Stimulated activated CD8-positive, alpha-beta memory T cell treated with anti-CD3 and anti-CD28 coated beads, Interleukin-15, amount 100 ng/mL, for 24 hours (primary cell): ENCODE measurements at places on chromosomes 3 and 15.

GRCh38 chr3:141860766-141861513, 15.5 kb upstream of the ATP1B3 start:
- no peak for DNase-seq

DNA sequence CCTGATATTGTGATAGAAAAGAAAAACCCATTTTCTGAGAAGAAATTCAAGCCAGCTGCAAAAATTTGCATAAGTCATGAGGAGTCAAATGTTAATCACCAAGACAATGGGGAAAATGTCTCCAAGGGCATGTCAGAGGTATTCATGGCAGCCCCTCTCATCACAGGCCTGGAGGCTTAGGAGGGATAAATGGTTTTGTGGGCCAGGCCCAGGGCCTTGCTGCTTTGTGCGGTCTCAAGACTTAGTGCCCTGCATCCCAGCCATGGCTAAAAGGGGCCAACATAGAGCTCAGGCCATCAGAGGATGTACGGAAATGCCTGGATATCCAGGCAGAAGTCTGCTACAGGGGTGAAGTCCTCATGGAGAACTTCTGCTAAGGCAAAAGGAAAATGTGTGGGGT, 631.1 kb downstream of the NLGN1 start:
- DNase-seq, result no peak

DNA sequence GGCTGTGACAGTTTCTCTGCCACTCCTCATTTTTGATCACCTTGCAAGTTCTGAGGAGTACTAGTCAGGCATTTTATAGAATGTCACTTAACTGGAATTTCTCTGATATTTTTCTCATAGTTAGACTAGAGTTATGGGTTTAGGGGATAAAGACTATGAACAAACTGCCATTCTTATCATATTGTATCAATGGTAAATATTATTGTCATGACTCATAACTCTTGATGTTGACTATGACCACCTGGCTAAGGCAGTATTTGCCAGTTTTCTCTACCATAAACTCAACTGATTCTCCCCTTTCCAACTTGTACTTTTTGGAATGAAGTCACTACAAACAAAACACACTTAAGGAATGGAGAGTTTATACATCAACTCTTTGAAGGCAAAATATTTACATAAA, 22.7 kb upstream of the OR5K1 start:
- no peak for DNase-seq

DNA sequence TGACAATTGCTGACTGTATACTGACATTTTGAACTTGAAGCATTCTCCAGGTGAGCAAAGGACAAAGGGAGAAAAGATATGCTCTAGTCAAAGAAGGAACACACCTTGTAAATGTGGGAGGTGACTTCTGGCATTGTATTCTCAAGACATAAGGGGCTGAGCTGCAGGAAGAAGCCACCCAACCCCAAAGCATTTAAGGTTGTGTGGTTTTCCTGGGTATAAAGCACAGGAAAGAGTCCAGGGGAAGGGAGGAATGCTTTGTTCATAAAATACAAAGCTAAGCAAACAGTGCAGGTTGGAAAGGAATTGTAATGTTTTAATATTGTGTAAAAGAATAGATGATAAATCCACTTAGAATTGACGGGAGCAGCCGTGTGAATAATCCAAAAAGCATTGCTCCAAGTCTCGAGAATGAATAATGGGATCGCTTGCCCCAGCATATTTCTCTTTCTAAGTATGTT, 102.4 kb upstream of the LRIG1 start:
- DNase-seq, result no peak
